ENCODE measurements at places on chromosomes 2 and 18. TPM values are rescaled to one million over a fixed set of nuclear protein-coding genes. Genes with fewer than 3 reads are reported as not detected.

VIT gene
- total RNA-seq, result not detected

FIGN gene
- not detected for total RNA-seq

CTLA4 gene
- total RNA-seq, result 65.0 TPM

BMP10 gene
- total RNA-seq, result not detected

TDRD15 gene
- not detected for total RNA-seq

PSMA8 gene
- 1.7 TPM for total RNA-seq

CFC1 gene
- not detected for total RNA-seq

DSC1 gene
- 0.04 TPM for total RNA-seq

NEU4 gene
- not detected for total RNA-seq

DSEL gene
- total RNA-seq, result 0.19 TPM

C2orf80 gene
- not detected for total RNA-seq

GALNT5 gene
- total RNA-seq, result not detected

TXNDC2 gene
- total RNA-seq, result not detected

ADGRF3 gene
- 3.9 TPM for total RNA-seq

AQP12A gene
- not detected for total RNA-seq

ABCG8 gene
- total RNA-seq, result not detected

MREG gene
- 22.0 TPM for total RNA-seq

IL1A gene
- total RNA-seq, result 3.3 TPM

REG3A gene
- not detected for total RNA-seq

SPRED2 gene
- total RNA-seq, result 4.7 TPM

METTL21A gene
- 35.2 TPM for total RNA-seq

ZNF892 gene
- 4.3 TPM for total RNA-seq

TMEM247 gene
- total RNA-seq, result not detected

LOXHD1 gene
- total RNA-seq, result not detected

BARD1 gene
- total RNA-seq, result 24.1 TPM

ID2 gene
- total RNA-seq, result 125 TPM

CRYGC gene
- not detected for total RNA-seq

ALKAL2 gene
- not detected for total RNA-seq

CROCC2 gene
- not detected for total RNA-seq

TSPYL6 gene
- total RNA-seq, result not detected

CDC42EP3 gene
- 33.3 TPM for total RNA-seq

PAPOLG gene
- total RNA-seq, result 15.6 TPM

SLC11A1 gene
- total RNA-seq, result 0.13 TPM

RELCH gene
- total RNA-seq, result 20.0 TPM

AP1S3 gene
- total RNA-seq, result 15.5 TPM

CAD gene
- total RNA-seq, result 158 TPM

ANKRD30BL gene
- not detected for total RNA-seq

LINC00305 gene
- total RNA-seq, result not detected

MYO3B gene
- 0.19 TPM for total RNA-seq

TUBA4B gene
- total RNA-seq, result not detected

SIX3 gene
- not detected for total RNA-seq

SULT1C4 gene
- not detected for total RNA-seq

FSIP2 gene
- not detected for total RNA-seq

KCNG2 gene
- total RNA-seq, result not detected

KCNJ13 gene
- not detected for total RNA-seq

SLC38A11 gene
- total RNA-seq, result not detected

SCN9A gene
- total RNA-seq, result not detected

DES gene
- not detected for total RNA-seq

CMPK2 gene
- 0.84 TPM for total RNA-seq

C2orf78 gene
- not detected for total RNA-seq

C2orf42 gene
- 20.4 TPM for total RNA-seq

Measured in activated CD8-positive, alpha-beta memory T cell treated with anti-CD3 and anti-CD28 coated beads for 36 hours (primary cell).